Stimulated activated naive CD4-positive, alpha-beta T cell (primary cell): ENCODE measurements at places on chromosomes 3 and 15.

DNA sequence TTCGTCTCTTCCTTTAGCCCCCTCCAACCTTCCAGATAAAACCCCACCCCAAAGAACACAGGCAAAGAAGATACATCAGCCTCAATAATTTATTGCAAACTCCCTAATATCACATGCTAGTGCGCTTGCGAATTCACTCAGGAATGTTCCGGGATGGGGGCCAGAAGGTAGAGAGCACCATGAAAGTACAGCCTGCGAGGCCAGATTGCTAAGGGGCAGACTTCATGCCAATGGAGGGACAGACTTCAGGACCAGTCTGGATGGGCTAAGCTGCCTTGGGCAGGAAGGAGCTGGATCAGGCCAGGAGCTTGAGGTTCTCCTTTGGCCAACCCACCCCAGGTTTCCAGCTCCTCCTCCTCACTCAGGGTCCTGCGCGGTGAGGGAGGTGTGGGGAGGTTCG lies 13.4 kb downstream of the CIDEC start:
- no peak for DNase-seq

DNA sequence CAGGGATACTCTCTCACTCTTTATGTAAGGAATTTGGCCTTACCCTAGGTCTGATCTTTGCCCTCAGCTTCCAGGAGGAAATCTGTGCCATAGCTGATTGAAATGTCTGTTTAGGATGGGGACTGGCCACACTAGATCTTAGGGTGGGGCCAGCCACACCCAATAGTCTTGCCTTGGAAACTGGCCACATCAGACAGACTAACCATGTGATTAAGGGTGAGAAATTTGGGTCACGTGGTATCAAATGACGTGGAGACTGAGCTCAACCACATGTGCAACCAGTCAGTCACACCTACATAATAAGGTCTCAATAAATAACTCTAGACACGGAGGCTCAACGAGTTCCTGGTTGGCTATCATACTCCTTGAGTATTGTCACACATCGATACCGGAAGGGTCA lies 113.5 kb downstream of the CNTN3 start:
- no peak for DNase-seq

- no peak for DNase-seq
Measured at GRCh38 chr3:117118604-117119003, 409.0 kb downstream of the TUSC7 start.

DNA sequence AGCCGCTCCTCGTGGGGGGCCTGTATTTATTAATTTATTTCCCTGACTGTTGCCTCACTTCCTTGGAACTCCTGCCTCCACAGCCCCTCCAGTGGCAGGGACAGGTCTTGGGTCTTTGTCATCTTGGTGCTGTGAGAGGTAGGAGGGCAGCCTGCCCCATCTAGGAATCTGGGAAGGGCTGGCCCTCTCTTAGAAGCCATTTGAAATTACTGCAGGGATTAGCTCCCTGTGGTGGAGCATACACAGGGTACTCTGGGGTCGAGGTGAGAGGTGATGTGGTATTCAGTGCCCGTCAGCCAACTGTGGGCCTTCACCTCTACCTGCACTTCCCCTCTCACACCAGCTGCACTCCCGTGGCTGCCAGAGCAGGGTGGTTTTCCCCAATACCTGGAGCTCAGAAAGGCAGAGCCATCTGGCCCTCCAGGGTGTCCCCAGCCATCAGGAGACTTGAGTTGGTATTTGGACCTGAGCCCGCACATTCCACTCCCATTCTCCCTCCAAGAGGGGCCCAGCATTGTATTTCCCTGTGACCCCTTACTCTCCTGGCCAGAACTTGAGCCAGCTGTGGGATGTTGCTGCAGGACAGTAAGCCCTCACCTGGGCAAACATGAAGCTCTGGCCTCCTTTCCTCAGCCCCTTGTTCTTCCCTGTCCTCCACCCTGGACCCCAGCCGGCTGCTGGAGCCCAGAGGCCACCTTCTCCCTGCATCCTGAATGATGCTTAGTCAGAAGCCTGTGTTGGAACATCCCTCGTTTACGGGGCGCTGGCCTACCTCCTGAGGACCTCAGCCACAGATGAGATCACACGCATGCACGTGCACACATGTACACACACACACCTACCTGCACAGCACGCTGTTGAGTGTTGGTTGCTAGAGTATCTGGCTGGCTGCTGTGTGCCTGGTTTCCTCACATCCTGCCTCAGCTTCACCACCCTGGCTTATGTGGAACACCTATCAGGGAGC lies 2.0 kb upstream of the JMJD7 start:
- no peak for DNase-seq
